ENCODE measurements at places on chromosomes 7 and 10. TPM values are rescaled to one million over a fixed set of nuclear protein-coding genes. Genes with fewer than 3 reads are reported as not detected.

- peak; percentile 89 for DNase-seq
- H3K36me3 ChIP-seq: no peaks in the 10 kb centered on the region
- no peaks in the 10 kb centered on the region for H3K27me3 ChIP-seq
- peak overlapping the region; percentile 75 for H3K27ac ChIP-seq
- no peak overlapping the region for H3K4me3 ChIP-seq
Measured at GRCh38 chr10:125048094-125048864, 106.4 kb downstream of the ZRANB1 start.

DNA sequence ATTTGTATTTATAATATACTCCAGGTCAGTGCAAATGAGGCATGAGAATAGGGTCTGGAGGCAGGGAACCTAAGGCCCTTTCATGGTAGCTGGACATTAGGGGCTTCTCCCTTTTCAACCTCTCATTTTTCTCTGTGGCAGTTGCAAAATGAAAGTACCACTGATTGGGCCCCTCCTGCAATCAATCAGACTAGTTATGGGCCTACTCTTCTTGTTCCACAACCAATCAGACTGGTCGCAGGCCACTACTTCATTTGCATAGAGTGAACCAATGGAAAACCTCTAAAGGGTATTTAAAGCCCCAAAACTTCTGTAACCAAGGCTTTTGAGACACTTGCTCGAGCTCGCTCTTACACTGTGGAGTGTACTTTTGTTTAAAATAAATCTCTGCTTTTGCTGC lies 10.0 kb upstream of the PRPS1L1 start:
- H3K27me3 ChIP-seq: no peaks in the 10 kb centered on the region
- no peaks in the 10 kb centered on the region for H3K36me3 ChIP-seq
- no peak for DNase-seq
- H3K4me1 ChIP-seq: no peaks in the 10 kb centered on the region

GRCh38 chr7:94632338-94633013 lies 23.5 kb downstream of the SGCE start:
- no peaks in the 10 kb centered on the region for H3K27me3 ChIP-seq
- no peak overlapping the region for H3K27ac ChIP-seq
- no peaks in the 10 kb centered on the region for H3K36me3 ChIP-seq
- no peak for DNase-seq
- H3K4me1 ChIP-seq: no peaks in the 10 kb centered on the region
- H3K4me3 ChIP-seq: no peak overlapping the region

DNA sequence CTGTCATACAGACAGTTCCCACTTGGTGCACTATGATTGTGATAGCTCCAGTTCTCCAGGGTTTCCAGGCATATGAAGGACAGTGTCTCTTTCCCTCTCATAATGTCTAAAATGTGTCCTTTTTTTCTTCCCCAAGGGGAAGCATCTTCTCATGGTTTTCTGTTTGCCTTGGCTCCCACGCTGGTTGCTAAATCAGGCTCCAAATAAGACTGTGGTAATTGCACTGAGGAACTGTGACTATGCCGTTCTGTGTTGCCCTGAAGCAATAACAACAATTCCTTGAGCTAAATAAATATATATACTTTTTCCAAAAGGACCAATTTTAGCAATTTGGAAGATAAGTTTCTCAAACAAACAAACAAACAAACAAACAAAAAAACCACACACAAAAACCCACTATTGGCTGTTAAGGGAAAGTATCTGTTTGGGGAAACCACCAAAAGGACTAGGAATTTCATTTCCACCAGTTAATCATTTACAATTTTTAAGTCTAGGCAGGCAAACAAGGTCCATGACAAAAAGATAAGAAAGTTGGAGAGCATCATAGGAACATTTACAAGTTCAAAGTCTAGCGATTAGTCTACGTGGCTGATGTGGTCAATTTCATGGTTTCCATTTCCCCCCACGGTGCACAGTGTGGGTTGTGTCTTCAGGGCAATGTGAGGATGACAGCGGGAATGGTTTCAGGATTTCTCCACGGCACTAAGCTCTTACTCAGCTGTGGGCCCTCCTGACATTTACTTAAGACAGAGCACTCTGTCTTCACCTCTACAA lies 62.4 kb downstream of the THNSL1 start:
- peaks cover 32% of the 10 kb centered on the region for H3K4me1 ChIP-seq
- H3K36me3 ChIP-seq: no peaks in the 10 kb centered on the region

DNA sequence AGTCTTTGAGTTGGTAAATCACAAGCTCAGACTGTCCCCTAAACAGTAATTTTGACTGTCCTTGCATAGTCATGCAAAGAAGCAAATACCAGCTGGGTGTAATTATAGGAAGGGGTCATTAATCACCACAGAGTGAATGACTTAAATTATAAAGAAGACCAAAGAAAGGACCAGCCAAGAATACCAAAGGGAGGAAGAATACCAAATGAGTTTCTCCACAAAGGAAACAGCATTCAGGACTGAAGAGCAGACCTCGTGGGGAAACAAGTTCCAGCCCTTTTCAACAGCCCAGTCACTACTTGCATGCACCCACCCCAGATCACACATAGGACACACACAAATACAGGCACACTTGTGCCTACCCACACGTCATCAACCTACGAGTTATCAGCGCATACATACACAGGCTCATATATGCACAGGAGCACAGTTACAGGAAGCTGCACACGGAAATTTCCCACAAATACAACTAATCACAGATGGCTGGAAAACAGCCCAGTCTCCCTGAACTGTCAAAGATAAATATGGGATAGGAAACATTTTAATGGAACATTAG lies 77.6 kb downstream of the DENND2A start:
- no peaks in the 10 kb centered on the region for H3K27me3 ChIP-seq
- H3K4me1 ChIP-seq: peaks cover 10% of the 10 kb centered on the region
- H3K4me3 ChIP-seq: no peak overlapping the region

- no peaks in the 10 kb centered on the region for H3K27me3 ChIP-seq
- no peak for DNase-seq
- H3K4me1 ChIP-seq: no peaks in the 10 kb centered on the region
- H3K4me3 ChIP-seq: no peak overlapping the region
- H3K27ac ChIP-seq: no peak overlapping the region
Measured at GRCh38 chr7:27260211-27260610, 17.6 kb downstream of the EVX1 start.

DNA sequence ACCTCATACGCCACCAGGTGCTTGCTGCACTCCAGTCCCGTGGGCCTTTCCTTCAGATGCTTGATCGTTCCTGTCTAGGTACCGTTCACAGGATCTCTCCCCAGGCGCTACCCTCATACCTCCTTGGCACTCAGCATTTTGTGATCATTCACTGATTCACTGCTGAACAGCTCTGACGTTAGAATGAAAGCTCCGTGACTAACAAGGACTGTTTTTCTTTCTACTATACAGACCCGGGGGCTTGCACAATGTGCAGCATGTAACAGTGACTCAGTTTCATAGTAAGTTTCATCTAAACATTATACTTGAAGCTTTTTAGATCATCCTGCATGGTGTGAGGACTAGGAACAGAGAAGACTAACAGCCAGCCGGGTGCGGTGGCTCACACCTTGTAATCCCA lies 20.6 kb downstream of the KIN start:
- DNase-seq: no peak
- no peak overlapping the region for H3K4me3 ChIP-seq
- peaks cover 10% of the 10 kb centered on the region for H3K36me3 ChIP-seq

DNA sequence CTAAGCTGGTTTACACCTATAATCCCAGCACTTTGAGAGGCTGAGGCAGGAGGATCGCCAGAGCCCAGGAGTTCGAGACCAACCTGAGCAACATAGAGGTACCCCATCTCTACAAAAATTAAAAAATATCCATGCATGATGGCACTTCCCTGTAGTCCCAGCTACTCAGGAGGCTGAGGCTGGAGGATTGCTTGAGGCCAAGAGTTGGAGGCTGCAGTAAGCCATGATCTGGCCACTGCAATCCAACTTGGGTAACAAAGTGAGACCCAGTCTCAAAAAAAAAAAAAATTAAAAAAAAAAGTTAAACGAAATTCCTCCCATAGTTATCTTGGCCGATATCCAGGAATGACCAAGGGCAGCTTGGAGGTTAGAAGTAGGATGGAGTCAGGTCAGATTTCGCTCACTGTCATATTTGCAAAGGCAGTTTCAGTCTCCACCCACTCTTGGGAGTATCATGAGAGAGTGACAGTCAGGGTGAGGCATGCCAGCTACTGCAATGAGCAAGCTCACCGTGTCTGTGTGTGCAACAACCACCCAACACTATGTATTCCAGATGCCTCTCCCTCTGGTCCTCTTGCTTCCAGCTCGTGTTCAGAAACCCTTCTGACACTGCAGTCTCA lies 6.0 kb upstream of the ZDHHC4 start:
- no peaks in the 10 kb centered on the region for H3K36me3 ChIP-seq
- H3K27ac ChIP-seq: no peak overlapping the region
- H3K4me3 ChIP-seq: no peak overlapping the region
- no peaks in the 10 kb centered on the region for H3K27me3 ChIP-seq

Gene ZC3HAV1L
- total RNA-seq: 20.8 TPM

Gene JCAD
- total RNA-seq: 15.3 TPM

Gene PDLIM1
- 41.5 TPM for total RNA-seq

Gene UBE3C
- 35.8 TPM for total RNA-seq

Gene MMD2
- total RNA-seq: not detected

Gene HGF
- 6.9 TPM for total RNA-seq
